Omental fat pad (tissue), 4 donors: ENCODE measurements at places on chromosomes 3 and 15.
A peak's percentile ranks its signal among the peaks of the same experiment; 100 is the strongest.

GRCh38 chr3:80655216-80655615 is 887.4 kb upstream of the ROBO1 start:
- DNase-seq = no peak

DNA sequence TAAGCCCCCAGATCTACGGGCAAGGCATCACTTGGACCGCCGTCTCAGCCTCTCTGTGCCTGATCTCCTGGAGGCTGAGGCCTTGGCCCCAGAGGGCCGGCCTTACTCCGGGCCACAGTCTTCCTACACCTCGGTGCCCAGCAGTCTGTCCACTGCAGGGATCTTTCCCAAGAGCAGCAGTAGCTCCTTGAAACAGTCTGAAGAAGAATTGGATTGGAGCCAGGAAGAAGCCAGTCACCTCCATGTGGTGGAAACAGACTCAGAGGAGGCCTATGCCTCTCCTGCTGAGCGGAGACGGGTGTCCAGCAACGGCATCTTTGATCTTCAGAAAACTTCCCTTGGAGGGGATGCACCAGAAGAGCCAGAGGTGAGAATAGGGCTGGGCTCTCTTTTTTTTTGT is 67.0 kb downstream of the MCTP2 start:
- no peak for DNase-seq

DNA sequence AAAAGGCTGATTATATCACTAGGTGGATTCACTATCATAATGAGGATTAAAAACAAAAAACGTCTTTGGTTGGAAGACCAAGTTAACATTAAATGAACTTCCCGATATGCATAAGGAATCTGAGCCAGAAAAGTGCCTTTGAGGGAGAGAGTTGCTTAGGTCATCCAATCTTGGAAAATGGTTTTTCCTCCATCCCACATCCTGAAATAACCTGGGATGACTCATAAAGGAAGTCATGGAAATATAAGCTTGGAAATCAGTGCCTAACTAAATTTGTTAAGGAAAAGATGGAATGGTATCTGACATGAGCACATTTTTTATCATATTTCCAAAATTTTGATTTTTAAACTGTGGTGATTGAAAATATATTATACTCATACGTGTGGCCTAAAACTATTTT is 66.0 kb downstream of the KBTBD8 start:
- no peak for DNase-seq

GRCh38 chr3:8637348-8637747 is 7.2 kb downstream of the SSUH2 start:
- no peak for DNase-seq

DNA sequence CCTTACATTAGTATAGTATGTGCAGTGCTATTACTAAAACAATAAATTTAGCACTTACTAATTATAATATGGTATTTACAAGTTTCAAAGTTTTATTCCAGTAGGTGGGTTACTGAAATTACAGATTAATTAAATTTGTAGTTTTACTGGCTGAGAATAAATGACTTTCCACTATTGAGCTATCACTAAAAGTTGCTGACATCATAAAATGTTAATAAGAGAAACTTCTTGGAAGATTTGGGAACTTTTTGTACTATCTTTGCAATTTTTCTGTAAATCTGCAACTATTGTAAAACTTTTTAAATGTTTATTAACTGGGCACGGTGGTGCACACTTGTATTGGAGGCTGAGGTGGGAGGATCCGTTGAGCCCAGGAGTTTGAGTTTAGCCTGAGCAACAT is 247.7 kb downstream of the UBE2E2 start:
- DNase-seq = no peak

GRCh38 chr15:48532946-48533345 is 112.6 kb downstream of the FBN1 start:
- DNase-seq = no peak

- no peak for DNase-seq
These were observed 113.5 kb downstream of the GHSR start for GRCh38 chr3:172334671-172335207.

DNA sequence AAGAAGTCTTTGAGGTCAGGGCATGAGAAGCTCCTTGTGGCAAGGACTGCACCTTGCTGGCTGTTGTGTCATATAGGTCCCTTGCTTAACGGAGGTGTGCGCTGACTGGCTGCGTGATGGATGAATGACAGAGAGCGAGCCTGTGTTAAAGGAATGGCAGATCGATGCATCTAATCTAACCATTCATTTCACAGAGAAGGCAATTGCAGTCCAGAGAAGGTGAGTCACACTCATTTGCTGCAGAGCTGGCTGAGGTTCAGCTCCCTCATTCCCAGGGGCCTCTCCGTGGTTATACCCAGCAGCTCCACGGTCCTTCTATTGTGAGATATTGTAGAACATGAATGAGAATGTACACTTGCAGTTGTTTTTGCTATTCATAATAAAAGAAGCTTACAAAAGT is 289.3 kb downstream of the EPHB1 start:
- DNase-seq = no peak

GRCh38 chr3:16589867-16590624 is 15.2 kb downstream of the DAZL start:
- no peak for DNase-seq

DNA sequence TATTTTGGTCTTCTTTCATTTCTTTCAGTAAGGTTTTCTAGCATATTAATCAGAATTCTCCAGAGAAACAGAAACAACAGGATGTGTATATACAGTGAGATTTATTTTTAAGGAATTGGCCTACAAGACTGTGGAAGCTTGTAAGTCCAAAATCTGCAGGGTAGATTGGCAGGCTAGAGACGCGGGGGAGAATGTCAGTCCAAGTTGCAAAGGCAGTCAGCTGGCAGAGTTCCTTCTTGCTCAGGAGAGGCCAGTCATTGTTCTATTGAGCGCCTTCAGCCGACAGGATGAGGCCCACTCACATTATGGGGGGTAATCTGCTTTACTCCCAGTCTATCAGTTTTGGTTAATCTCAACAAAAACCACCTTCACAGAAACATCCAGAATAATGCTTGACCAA is 133.4 kb upstream of the UBE3A start:
- DNase-seq = no peak

- DNase-seq = no peak
These were observed 329.8 kb upstream of the RASGRP1 start for GRCh38 chr15:38894243-38894948.

- peak; percentile 45 for DNase-seq
These were observed 38.0 kb downstream of the CCR3 start for GRCh38 chr3:46280105-46280797.

DNA sequence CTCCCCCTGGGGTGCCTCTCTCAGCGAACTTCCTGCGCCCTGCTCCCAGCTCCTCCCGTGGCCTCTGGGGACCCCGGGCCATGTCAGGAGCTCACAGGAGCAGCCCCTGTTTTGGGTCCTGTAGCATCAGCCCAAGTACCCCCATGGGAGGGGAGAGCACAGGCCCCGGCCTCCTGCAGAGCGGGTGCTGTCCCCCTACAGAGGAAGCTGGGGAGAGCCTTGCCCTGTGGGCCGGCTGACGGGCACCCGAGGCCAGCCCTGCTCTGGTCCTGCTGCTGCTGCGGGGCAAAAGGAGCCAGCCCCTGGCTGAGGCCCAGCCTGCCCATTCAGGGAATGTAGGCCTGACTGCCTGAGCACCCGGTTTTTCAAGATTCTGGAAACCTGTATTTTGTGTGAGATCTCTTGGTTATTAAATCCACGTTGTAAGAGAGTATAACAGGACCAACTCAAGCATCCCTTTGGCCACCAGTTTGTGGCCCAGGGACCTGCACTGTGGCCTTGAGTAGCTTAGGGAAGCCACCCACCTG is 12.4 kb downstream of the PLXNA1 start:
- DNase-seq = no peak
